ENCODE measurements at places on chromosomes 7 and 10.

DNA sequence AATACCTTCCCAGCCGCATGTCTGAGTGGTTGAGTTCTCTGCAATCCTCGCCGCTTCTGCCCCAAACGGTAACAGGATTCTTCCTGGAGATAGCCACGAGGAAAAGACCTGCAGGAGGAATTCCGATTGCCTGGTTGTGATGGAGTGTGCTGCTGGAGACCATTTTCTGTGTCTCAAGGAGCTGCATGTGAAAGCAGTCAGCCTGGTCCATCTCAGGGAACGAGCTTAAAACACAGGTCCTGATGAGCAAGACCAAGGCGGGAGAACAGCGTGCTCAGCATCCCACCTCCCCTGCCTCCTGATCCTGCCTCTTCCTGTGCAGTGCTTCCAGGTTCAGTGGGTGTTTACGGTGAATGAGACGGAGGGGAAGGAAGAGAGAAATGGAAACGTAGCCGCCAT lies 26.5 kb downstream of the VIPR2 start:
- DNase-seq: no peak

DNA sequence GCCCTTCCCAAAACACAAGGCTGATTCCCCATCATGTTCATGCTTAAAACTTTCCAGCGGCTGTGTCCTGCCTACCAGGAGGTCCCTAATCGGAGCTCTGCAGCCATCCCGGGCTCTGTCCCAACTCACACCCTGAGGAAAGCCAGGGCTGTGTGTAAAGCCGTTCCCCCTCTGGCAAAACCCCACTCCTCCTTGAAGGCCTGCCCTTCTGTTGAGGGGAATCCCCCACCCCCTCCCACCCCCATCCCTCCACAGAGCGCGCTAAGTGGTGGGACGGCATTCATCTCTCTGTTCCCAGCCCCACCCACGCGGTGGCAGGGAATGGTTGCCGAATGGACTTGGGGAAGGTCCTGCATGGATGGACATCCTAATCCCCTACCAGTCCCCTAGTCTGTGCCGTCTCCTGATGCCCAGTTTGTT lies 667 bp upstream of the TMEM120A start:
- no peak for DNase-seq

- no peak for DNase-seq
Observed at GRCh38 chr10:10527861-10528562, 489.7 kb upstream of the CELF2 start.

DNA sequence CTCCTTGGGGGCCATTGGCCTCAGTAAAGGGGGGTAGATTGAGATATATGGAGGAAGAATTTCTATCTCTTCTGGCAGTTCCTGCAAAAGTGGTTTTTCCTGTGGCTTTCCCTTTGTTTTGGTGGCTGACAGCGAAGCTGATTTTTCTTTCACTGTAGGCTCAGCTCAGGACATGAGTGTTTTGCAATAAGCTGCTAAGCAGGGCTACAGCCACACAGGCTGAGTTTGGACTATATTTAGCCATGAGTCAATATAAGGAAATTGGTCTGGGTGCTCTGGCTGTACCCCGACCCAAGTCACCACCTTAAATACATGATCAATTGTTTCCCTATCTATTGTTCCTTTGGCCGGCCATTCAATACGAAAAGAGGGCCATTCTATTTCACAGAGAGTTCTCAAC lies 212.7 kb upstream of the KCND2 start:
- no peak for DNase-seq

GRCh38 chr7:8724080-8724718 lies 290.8 kb downstream of the NXPH1 start:
- DNase-seq: peak; percentile 65

DNA sequence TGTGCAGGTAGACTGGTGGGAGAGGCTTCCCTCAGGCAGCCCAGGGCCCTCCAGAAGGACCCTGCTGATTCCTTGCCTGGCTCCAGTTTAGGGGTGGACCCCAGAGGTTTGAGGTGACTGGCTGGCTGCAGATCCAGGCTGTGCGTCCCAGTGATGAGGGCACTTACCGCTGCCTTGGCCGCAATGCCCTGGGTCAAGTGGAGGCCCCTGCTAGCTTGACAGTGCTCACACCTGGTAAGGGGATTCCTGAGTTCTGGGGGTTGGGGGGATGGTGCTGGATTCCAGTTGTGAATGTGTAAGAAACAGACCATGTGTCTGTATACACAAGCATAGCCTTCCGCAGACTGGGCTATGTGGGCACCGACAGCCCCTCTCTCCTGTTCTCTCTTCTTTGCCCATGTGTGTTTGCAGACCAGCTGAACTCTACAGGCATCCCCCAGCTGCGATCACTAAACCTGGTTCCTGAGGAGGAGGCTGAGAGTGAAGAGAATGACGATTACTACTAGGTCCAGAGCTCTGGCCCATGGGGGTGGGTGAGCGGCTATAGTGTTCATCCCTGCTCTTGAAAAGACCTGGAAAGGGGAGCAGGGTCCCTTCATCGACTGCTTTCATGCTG lies 2.7 kb downstream of the KAZALD1 start:
- DNase-seq: no peak

- DNase-seq: no peak
Observed at GRCh38 chr10:50992356-50992901, 81.9 kb upstream of the PRKG1 start.

DNA sequence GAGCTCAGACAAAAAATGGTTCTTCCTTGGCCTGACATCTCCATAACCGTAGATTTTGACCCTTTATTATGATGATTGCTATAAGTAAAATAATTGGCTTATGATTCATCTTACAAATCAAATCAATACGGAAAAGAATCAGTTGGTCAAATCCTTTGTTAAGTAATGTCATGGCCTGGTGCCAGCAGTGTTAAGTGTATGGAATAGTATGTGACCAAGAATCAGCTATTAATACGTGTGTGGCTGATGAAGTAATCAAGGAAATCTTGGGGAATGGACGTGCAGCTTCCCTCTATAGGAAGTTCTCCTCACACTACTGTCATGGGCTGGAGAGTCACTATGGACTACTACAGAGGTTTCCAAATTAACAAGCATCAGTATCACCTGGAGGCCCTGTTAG lies 230.6 kb downstream of the TWIST1 start:
- DNase-seq: no peak

GRCh38 chr7:134476044-134476443 lies 17.1 kb upstream of the AKR1B1 start:
- DNase-seq: no peak

DNA sequence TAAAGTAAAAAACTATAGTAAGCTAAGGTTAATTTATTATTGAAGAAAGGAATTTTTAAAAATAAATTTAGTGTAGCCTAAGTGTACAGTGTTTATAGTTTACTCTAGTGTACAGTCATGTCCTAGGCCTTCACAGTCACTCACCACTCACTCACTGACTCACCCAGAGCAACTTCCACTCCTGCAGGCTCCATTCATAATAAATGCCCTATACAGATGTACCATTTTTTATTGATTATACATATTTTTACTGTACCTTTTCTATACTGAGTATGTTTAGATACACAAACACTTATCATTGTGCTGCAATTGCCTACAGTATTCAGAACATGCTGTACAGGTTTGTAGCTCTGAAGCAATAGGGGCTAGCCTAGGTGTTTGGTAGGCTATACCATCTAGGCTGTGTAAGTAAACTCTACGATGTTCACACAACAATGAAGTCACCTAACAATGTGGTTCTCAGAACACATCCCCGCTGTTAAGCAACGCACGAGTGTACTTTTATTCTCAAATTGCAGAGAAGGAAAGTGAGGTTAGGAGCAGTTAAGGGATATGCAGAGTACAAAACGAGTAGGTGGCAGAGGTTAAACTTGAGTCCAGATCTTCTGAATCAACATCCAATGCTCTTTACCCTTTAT lies 38.9 kb upstream of the PLCE1 start:
- no peak for DNase-seq

DNA sequence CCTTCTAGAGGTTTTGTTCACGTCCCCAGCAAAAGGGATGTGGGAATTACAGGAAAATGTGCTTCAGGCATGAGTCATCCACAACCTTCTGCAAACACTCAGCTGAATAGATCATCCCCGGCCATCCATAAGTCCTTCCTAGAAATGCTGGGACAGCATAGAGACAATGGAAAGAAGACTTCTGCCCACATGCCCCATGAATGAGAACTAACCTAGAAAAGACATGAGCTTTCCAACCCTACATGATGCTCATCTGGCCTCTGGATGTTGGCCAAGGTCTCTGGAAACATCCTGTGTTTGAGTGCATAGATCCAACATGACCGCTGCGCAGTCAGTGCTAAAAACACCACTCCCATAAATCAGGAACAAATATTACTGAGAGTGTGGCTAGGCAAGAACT lies 277.5 kb downstream of the PLXNA4 start:
- peak; percentile 71 for DNase-seq

DNA sequence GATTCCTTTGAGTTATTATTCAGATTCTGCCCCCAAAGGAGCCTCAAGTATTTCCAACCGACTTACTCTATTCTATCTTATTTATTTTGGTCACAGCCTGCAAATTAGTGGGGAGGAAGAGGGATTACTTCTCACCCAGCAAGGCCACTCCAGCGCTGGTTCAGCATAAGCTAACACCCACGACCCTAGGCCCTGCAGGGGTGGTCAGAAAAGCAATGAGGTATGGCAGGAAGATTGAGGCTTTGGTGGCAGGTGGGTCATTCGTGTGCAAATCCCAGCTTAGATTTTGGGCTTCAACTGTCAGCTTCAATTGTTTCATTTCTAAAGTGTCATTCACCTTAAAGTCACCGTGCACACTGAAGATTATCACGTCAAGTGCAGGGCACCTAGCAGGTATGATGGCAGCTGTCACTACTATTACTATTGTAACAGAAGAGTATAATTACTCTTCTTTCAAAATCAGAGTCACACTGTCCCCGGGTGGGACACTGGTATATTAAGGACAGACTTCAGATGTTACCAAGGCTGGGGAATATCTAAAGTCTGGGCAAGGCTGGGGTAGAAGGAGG lies 48.8 kb upstream of the OPTN start:
- DNase-seq: no peak

DNA sequence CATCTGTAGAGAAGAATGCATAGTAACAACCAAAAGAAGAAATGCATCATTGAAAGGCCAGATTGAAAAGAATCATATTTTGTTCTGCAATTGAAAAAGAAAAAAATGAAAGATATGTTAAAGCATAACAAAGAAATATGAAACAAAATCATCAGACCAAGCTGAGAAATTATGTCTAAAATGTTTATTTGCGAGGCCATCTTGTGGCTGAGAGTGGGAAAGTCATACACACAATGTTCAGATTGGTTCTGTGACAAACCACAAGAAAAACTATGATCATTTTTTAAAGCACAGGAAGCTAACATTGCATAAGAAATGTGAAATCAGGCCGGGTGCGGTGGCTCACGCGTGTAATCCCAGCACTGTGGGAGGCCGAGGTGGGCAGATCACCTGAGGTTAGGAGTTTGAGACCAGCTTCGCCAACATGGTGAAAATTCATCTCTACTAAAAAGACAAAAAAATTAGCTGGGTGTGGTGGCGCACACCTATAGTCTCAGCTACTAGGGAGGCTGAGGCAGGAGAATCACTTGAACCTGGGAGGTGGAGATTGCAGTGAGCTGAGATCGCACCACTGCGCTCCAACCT lies 36.6 kb downstream of the ABCB5 start:
- peak; percentile 3 for DNase-seq

DNA sequence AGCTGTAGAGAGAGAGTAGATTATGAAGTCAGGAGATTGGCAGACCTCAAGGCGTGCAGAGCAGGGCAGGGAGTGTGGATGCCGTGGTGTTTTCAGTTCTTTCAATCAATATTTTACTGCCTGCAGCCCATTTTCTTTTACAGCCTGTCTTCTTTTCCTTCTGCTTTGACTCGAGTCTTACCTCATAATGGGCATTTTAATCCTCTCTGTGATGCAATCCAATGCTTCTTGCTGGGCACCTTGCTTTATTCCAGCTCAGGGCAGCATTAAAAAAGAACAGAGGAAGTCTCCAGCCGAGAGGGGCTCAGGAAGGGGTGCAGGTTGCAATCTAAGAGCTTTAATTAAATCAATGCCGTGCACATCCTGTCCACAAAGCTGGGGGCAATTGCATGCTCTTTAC lies 839.0 kb downstream of the LRMDA start:
- DNase-seq: no peak

DNA sequence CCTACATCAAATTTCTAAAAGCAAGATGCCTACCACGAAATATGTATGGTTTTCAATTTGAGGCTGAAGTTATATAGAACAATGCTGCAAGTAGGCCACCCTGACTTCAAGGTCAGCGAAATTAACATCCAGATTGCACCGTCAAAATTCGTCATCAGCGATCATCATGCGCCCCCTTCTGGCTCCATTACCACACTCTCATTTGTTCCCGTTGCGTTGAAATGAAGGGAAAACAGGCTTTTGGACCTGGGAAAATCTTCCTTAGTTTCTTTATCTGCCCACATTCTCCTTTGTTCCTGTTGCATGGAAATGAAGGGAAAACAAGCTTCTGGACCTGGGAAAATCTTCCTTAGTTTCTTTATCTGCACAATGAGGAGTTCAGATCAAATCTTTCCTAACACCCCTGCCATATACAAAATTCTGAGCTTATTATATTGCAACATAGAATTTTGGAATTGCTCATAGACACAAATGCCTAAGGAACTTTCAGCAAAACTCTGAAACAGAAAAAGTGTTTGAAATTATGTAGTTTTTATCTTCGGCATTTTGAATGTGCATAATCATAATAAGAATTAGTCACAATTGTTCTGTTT lies 98.2 kb upstream of the PRKCQ start:
- DNase-seq: no peak

- DNase-seq: no peak
Observed at GRCh38 chr10:113303544-113304146, 249.2 kb upstream of the HABP2 start.

DNA sequence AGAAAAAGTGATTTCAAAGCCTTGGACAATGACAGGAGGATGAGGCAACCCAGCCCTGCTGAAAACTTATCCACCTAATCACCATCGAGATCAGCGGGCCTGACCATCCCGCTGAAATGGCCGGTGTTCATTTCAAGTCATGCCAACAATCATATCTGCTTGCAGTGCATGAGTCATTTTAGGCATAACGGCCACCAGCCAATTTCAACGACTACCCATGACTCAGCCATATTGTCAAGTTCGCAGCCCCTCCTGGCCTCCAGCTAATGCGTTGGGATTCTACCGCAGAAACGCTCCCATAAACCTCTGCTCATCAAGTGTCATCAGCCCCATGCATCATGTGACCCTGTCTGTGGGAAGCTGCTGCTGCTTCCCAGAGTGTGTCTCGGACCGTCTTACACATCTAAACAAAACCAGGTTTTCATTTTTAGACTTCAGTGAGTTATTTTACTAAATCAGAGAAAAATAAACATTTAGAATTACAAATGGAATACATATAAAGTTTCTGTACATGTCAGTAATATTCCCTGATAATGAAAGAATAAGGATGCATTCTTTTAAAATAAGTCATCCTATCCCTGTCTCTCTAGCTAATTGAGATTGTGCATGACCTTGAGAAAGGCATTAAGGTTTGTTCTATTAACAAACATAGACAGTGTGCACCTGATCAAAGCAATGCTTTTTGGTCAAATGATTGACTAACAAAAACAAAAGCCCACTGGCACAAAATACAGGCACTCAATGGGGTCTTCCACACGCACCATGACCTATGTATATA lies 188.9 kb downstream of the ADAM12 start:
- no peak for DNase-seq

GRCh38 chr7:5636914-5637313 lies 144.5 kb downstream of the RNF216 start:
- DNase-seq: no peak

- DNase-seq: no peak
Observed at GRCh38 chr10:91579329-91579985, 53.4 kb downstream of the PPP1R3C start.
